ENCODE measurements at places on chromosomes 16 and 17.

DNA sequence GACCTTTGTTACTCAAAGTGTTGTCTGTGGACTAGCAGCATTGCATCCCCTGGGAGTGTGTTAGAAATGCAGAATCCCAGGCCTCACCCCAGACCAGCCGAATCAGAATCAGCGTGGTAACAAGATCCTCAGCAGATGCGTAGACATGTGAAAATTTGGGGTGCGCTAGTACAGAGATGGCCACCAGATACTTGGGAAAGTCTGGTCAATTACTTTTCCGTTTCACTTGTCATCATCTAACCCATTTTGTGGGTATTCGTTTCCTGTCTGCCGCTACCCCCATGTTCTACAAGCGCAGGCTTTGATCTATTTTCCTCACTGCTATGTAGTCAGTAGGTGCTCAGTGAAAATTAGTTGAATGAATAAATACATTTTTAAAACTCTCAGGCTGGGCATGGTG, 33.1 kb upstream of the HERPUD1 start:
- no peak for DNase-seq

- DNase-seq, result no peak
These were observed 77.6 kb downstream of the CCDC182 start for GRCh38 chr17:57667461-57667923.

DNA sequence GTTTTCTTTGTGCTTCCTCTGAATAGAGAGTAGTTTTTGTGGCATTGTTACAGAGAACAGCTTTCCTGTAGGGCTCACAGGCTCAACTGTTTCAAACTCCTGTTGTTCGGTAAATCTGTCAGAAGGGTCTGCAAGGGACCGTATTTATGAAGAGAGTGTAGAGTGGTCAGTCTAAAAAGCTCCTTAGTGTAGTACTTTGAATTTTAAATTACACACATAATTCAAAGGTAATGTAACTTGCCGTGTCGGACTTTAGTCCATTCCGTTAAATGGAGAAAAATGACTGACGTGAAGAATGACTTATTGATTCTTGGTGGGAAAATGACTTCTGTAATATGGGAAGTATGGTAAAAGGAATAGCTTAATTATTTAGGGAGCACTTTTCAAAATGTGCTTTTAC, 190.9 kb downstream of the WWOX start:
- DNase-seq, result no peak

DNA sequence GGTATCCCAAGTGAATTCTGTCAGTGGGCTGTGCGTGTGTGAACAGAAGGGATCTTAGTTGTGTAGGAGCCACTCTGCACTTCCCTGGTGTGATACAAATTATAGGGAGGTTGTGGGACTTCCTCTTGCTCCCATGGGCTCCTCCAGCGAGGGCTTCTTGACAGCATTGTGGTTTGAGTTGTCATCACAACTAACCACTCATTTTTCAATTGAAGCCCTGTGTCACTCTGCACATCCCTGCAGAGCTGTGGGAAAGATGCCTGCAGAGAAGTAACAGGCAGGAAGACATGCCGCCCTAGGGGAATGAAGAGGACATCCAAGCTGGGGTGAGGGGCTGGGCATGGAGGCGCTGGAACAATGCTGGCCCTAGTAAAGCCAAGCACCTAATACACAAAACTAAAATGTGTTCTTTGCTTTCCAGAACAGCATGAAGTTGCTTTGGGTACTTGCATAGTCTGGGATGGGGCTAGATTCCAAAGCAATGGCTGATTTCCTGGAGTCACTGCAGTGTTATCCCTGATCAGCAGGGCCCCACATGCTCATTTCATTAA, 692.5 kb downstream of the TOX3 start:
- no peak for DNase-seq

DNA sequence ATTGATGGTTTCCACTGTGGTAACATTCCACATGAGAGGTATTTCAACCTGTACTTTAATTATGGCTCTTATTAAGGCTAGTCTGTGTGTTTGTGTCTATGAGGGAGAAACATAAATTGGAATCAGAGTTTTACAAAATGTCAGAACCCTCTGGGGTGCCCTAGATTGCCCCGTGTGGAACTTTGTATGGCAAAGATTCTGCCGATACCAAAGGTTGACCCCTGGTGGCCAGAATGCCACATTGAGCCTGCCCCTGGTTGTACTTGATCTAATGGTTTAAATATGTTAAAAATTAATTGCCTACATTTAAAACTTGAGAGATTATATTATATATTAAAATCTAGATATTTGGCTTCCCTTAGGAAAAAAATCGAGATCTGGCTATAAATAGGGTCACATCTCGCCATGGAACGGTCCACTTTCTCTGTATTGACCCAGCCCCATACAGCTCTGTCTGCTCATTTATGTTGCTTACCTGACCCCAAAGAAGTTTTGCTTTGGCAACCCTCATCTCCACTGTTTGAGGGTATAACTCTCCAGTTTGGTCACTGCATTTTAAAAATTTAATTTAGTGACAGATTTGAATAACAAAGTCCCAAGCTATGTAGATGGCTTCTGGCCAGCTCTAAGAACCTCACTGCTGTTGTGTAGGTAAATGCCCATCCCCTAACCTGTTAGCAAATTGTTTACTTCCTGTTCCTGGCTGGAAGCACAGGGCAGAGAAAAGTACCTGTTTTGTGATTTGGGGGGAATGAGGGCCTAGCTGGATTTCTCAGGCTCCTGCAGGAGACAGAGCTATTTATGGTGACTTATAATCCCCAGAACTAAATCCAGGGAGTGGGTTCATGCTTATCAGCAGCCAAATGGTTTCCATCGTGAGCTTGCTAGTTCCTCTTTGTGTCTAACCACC, 95.0 kb downstream of the PLCG2 start:
- DNase-seq, result no peak

DNA sequence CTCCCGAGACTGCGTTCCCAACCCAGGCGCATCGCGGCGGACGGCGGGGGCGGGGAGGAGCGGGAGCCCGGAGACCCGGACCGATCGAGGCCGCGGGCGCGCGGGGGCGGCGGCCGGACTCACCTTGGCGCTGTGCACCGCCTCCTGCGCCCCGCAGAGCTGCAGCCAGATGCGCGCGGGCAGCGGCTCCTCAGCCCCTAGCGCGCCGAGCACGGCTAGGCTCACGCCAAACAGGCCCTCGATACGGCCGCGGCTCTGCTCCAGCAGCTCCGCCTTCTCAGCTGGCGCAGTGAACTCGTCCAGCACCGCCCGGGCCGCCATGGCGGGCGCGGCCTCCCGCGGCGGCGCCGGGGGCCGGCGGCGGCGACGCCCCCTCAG, 339 bp downstream of the N4BP1 start:
- DNase-seq, result no peak

- DNase-seq, result no peak
These were observed 1.6 kb upstream of the TLCD2 start for GRCh38 chr17:1711804-1712203.

DNA sequence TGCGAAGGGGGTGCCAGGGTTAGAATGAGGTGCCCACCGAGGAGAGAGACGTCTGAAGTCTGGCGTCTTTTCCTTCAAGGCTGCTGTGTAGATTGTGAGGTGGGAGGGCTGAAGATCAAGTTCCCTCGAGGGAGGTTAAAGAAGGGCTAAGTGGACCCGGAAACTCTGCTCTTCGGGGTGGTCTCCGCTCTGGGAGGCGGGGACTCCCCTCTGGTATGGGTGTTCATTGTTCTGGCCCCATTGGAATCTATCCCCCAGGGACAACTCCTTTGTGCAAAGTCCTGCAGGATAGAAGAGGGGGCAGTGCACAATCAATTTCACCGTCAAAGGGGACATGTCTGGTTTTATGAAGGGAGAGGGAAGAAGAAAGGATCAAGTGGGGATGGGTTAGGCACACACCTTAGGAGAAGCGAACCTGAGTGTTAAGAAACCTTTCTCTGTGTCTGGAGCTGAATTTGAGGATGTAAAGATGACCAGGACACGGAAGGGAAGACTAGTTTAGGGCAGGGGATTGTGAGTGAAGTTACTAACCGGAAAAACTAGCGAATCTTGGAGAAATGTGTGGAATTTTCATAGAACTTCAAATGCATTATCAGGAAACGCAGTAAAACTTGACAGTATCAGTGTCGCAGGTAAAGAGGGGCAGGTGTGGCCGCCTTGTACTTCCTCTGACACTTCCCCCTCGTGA, 809 bp upstream of the RAB34 start:
- no peak for DNase-seq

GRCh38 chr16:83268169-83268568, 539.6 kb upstream of the HSBP1 start:
- DNase-seq, result no peak

GRCh38 chr17:41064301-41064700, 1.4 kb downstream of the KRTAP2-4 start:
- DNase-seq, result no peak

GRCh38 chr17:42202696-42203095, 8.4 kb upstream of the GHDC start:
- no peak for DNase-seq

DNA sequence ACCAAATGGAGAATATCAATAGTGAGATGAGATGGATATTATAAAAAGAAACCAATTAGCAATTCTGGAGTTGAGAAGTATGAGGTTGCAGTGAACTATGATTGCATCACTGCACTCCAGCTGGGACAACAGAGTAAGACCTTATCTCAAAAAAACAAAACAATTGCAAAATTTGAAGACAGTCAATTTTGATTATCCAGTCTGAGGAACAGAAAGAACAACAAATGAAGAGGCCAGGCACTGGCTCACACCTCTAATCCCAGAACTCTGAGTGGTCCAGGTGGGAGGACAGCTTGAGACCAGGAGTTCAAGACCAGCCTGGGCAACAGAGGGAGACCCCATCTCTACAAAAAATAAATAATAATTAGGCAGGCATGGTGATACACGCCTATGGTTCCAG, 35.0 kb downstream of the USP32 start:
- DNase-seq, result no peak

- DNase-seq, result no peak
These were observed 2.6 kb upstream of the AKAP1 start for GRCh38 chr17:57082441-57082840.

DNA sequence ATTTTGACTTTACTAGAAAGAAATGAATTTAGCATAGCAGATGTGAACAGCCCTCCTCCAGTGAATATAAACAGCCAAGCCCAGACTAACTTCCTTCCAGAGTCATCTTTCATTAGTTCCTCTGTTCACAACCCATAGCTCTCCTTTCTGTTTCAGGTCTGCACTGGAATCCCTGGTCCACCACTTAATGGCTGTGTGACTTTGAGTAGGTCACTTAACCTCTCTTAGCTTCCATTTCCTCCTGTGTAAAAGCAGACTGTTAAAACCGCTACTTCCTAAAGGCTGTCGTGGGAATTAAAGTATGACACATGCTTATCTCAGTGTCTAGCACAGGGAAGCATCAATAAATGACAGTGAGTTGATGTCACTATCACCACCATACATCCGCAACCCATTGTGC, 7.5 kb downstream of the SLC6A4 start:
- DNase-seq, result no peak

DNA sequence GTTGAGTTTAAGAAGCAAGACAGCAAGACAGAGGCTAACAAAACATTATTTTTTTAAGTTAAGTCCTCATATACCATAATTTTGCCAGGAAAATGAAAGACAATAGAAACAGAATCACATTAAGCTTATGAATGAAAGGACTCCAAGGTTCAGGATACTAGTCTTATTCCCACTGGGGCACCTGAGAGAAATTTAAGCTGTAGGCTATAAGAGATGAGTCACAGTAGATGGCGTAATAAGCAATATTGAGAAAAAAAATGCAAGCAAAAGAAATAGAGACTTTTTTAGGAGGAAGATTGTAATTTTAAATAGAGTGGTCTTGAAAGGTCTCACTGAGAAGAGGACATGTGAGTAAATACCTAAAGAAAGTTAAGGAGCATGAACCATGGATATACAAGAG, 57.1 kb upstream of the KIF2B start:
- DNase-seq, result no peak

DNA sequence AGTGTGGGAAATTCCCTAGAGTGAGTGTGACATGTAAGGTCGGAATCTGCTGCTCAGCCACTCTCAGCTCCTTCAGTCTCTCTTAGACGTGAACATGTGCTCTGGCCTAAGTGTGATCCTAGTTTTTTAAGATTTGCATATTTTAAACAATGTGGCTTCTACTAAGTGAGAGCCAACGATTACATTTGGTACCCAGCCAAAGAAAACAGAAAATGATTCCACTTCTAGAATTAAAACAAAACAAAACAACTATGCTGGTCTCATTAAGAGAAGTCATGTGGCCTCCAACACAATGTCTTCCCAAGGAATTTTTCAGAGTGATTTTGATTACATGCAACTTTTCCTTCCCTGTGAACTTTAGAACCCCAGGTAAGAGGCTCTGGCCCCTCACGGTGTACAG, 10.1 kb downstream of the TMEM238L start:
- no peak for DNase-seq

DNA sequence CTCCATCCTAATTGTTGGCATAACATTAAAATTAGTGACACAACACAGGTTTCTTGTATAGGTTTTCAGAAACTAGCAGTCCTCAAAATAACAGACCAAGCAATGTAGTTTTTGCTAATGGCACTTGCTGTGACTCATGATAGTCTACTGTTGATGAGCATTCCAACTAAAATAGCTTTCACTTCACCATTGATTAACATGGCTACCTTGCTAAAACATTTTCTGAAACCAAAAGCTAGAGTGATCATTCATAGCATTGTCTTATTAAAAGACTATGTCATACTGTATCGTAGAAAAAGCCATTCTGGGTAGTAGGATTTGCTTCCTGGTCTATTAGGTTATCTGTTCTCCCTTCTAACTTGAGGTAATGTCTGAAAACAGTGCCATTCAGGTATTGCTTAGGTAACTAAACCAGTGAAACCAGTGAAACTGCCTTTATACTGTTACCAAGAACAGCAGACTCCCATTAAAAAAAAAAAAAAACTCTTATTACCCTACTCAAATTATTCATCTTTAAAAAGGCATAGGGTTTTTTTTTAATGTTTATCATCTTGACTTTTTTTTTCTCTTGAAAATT, 2.5 kb upstream of the CLTC start:
- DNase-seq, result no peak

- DNase-seq, result no peak
These were observed 911 bp upstream of the ITGA2B start for GRCh38 chr17:44390250-44390870.

- no peak for DNase-seq
These were observed 41.7 kb downstream of the WDR59 start for GRCh38 chr16:74942977-74943918.

DNA sequence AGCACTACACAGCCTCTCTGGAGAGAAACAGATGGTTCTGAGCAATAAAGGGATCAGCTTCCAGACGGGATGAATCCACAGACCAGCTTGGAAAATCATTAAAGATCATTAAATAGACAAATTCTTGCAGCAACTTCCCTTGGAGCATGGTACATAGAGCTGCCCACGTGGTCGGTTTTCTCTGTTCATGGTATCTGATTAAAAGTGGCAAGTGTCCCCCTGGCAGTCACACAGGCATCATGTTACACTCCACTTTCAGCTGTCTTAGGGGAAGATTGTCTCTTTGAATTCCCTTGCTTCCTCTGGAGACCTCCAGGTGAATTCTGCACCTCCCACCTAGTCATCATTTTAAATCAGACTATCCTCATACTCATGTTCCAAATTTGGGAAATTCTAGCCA, 92.2 kb upstream of the CACNG3 start:
- DNase-seq, result no peak

- DNase-seq, result no peak
These were observed 183.5 kb upstream of the CPHXL start for GRCh38 chr16:75909746-75910145.

Measured in iPS DF 19.7 (cell line).